ENCODE measurements at places on chromosomes 1 and 21. TPM values are rescaled to one million over a fixed set of nuclear protein-coding genes. Genes with fewer than 3 reads are reported as not detected.

The CSMD2 gene
- 0.25 TPM for polyA plus RNA-seq

The EXOSC10 gene
- polyA plus RNA-seq, result 18.6 TPM

The NBPF11 gene
- polyA plus RNA-seq, result 6.5 TPM

The CELA2A gene
- polyA plus RNA-seq, result not detected

The HJV gene
- not detected for polyA plus RNA-seq

The RXRG gene
- polyA plus RNA-seq, result 1.8 TPM

DNA sequence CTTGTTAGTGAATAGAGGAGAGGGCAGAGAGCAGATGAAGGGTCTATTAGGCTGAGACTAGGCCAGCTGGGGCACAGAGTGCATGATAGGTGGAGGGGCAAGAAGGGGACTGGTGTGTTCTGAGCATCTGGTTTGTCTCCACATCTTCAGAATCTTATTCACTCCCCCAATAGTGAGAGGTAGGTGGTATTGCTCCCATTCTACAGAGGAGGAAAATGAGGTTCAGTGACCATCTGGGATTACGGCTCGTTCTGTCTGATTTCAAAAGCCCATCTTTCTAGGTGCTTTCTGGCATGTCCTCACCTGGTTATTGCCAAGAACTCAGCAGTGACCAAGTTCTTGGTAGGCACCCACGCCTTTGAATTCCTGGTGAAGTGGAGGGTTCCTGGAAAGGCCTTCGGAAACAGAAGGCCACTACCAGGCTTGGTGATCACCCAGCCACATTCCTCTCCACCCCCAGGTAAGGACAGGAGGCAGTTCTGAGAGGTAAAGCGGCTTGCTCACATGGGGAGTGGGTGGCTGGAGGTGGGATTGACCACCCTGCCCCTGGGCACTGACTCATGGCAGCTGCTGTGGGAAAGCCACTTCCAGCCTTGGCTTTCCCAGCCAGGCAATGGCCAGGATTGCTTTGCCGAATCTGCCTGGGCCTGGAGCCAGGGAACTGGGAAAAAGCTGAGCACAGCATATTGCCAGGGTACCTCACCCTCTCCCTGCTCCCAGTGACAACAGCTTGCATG is 18.8 kb upstream of the CITED4 start:
- H3K4me3 ChIP-seq, result no peak overlapping the region
- peaks cover 20% of the 10 kb centered on the region for H3K4me1 ChIP-seq
- H3K27ac ChIP-seq, result no peak overlapping the region
- DNase-seq, result no peak
- peaks cover 6% of the 10 kb centered on the region for H3K27me3 ChIP-seq

DNA sequence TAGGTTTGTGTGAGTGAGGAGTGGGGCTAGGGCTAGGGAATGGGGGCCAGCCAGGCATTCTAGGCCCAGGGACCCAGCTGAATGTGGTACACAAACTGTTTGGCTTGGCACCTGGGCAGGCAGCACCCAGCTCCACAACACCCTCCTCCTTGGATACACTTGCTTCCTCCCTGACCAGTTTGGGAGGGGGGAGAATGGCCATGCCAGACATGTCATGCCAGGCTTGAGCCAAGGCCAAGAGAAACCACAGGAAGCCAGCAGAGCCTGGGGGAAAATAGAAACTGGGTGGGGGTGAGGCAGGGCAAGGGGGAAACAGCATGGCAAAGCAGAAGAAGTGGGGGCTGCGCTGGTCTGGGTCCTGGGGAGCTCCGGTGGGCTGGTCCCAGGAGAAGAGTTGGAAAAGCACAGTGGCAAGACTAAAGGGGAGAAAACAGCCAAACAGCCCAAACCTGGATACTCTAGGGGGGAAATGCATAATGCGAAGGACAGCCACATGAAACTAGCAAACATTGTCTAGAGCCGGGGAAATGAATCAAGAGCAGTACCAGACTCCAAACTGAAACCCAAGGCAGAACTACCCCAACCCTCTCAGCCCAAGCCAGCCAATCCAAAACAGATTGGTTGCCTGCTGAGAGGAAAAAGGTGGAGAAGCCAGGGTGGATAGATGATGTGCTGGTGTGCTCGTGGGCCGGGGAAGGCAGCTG is 47.9 kb downstream of the LGR6 start:
- no peaks in the 10 kb centered on the region for H3K36me3 ChIP-seq
- no peaks in the 10 kb centered on the region for H3K4me1 ChIP-seq
- peak; percentile 46 for DNase-seq
- no peak overlapping the region for H3K4me3 ChIP-seq
- peaks cover 16% of the 10 kb centered on the region for H3K27me3 ChIP-seq

DNA sequence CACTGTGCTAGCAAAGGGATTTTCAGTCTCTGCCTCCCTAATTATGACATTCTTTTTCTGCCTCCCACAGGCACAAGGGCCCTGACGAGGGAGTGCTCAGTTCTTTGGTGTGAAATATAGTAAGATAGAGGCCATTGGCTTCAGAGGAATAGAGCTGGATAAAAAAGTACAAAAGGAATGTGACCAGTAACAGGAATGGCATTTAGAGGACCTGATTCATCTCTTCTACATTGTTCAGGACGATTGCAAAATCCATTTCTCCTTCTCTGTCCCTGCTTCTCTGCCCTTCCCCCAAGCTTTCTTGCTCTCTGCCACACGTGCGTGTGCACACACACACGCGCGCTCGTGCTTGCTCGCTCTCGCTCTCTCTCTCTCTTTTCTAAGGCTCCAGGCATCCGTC is 668.2 kb downstream of the KIF26B start:
- H3K27me3 ChIP-seq, result no peaks in the 10 kb centered on the region
- DNase-seq, result no peak
- H3K27ac ChIP-seq, result no peak overlapping the region
- H3K4me3 ChIP-seq, result no peak overlapping the region

GRCh38 chr1:200558866-200559459 is 61.6 kb downstream of the KIF14 start:
- no peaks in the 10 kb centered on the region for H3K4me1 ChIP-seq
- no peaks in the 10 kb centered on the region for H3K36me3 ChIP-seq
- H3K4me3 ChIP-seq, result no peak overlapping the region
- H3K27me3 ChIP-seq, result no peaks in the 10 kb centered on the region
- no peak for DNase-seq

DNA sequence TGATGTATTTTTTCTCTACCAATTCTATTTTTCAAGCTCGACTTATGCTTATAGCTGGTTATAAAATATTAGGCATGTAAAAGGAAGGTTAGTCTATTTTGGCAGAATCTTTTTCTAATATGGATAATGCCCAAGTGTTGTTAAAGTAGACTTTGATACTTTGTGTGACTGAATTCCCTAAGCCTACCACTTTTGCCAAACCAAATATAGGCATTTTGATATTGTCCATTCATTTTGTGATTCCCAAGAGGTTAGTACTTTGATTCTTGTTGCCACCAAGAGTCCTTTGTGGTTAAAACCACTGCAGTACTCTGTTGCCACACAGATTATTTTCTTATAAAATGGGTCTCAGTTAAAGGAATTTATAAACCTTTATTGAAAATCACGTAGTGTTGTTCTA is 4.2 kb downstream of the WDR3 start:
- no peak for DNase-seq
- no peaks in the 10 kb centered on the region for H3K27me3 ChIP-seq
- H3K4me1 ChIP-seq, result peaks cover 21% of the 10 kb centered on the region
- no peak overlapping the region for H3K4me3 ChIP-seq

DNA sequence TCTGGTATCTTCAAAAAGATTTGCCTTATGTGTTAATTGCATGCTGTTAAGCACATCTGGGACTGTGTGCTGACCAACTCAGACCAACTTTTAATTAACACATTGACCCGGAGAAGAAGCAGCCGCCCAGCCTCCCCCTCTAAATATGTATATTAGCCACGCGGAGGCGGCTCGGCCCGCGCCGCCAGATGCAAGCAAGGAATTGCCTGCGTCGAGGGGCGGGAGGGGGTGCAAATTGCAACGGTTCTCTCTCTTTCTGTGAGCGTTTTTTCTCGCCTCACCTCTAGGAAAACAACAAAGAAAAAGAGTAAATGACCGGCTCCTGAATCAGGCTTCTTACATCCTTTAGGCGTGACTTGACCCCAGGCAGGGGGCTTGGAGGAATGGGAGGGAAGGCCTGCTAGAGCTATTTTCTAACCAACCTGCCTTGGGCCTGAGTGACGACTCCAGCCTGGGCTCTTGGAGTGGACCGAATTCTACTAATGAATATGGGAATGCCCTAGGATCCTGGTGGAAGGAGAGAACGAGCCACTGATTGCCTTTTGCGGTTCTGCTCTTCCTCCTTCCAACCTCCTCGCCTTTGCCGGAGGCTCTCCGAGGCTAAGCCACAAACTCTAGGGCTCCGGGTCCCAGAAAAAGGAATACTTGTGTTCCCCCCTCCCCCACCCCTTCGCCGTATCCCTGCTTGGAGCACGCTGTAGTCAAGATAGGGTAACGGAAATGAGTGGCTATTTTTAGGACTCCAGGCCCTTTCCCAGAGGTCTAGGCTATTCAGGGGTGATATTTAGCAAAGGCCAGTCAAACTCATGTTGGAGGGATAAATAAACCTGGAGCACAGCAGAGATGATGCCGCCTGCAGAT is 417.0 kb upstream of the ESRRG start:
- H3K36me3 ChIP-seq, result no peaks in the 10 kb centered on the region
- H3K27me3 ChIP-seq, result peaks cover 41% of the 10 kb centered on the region
- no peak overlapping the region for H3K4me3 ChIP-seq
- H3K4me1 ChIP-seq, result peaks cover 24% of the 10 kb centered on the region
- H3K27ac ChIP-seq, result no peak overlapping the region

GRCh38 chr21:40043423-40043822 is 176.2 kb downstream of the PCP4 start:
- H3K4me3 ChIP-seq, result no peak overlapping the region
- H3K27me3 ChIP-seq, result no peaks in the 10 kb centered on the region
- no peak for DNase-seq
- H3K36me3 ChIP-seq, result no peaks in the 10 kb centered on the region

GRCh38 chr1:46301808-46302640 is 1.4 kb downstream of the LRRC41 start:
- H3K36me3 ChIP-seq, result peaks cover 11% of the 10 kb centered on the region
- peak overlapping the region; percentile 98 for H3K27ac ChIP-seq
- H3K4me3 ChIP-seq, result peak overlapping the region; percentile 64
- H3K27me3 ChIP-seq, result no peaks in the 10 kb centered on the region
- no peaks in the 10 kb centered on the region for H3K4me1 ChIP-seq

- DNase-seq, result no peak
- H3K4me3 ChIP-seq, result no peak overlapping the region
- no peaks in the 10 kb centered on the region for H3K27me3 ChIP-seq
- no peak overlapping the region for H3K27ac ChIP-seq
Measured at GRCh38 chr1:17466359-17466758, 26.9 kb upstream of the RCC2 start.

GRCh38 chr1:199083680-199084079 is 444.8 kb downstream of the PTPRC start:
- no peaks in the 10 kb centered on the region for H3K27me3 ChIP-seq
- no peaks in the 10 kb centered on the region for H3K4me1 ChIP-seq
- H3K4me3 ChIP-seq, result no peak overlapping the region
- DNase-seq, result no peak
- H3K27ac ChIP-seq, result no peak overlapping the region
- H3K36me3 ChIP-seq, result no peaks in the 10 kb centered on the region

GRCh38 chr1:88399690-88400089 is 284.4 kb upstream of the PKN2 start:
- H3K27me3 ChIP-seq, result no peaks in the 10 kb centered on the region
- DNase-seq, result no peak
- H3K27ac ChIP-seq, result no peak overlapping the region
- no peaks in the 10 kb centered on the region for H3K36me3 ChIP-seq
- no peak overlapping the region for H3K4me3 ChIP-seq

GRCh38 chr1:41678111-41678878 is 193.8 kb upstream of the EDN2 start:
- H3K4me1 ChIP-seq, result peaks cover under 1% of the 10 kb centered on the region
- H3K36me3 ChIP-seq, result no peaks in the 10 kb centered on the region
- DNase-seq, result peak; percentile 87
- H3K4me3 ChIP-seq, result no peak overlapping the region
- no peak overlapping the region for H3K27ac ChIP-seq
- no peaks in the 10 kb centered on the region for H3K27me3 ChIP-seq

DNA sequence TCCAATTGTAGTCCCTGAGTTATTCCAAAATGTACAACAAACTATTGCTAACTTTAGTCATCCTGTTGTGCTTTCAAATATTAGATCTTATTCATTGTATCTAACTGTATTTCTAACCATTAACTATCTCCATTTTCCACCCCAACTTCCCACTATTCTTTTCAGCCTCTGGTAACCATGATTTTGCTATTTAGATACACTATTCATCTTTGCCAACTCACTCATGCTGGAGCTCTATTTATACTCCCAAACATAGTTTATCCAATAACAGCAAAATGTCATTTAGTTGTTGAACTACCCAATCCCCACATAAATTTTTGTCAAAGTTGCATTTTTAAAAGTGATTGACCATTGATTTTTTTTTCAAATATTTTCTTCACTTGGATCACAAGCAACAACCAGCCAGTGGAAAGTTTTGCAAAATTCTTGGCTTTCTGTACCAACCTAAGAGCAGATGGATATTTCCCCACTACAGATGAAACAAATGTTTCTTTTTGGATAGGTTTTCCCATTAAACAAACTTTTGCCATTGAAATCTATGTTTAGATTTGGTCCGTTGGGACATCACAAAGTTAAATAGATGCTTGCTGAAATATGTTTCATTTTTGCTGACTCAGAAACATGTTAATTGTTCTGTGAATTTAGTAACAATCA is 866.0 kb downstream of the LTN1 start:
- no peaks in the 10 kb centered on the region for H3K4me1 ChIP-seq
- H3K27me3 ChIP-seq, result no peaks in the 10 kb centered on the region
- DNase-seq, result no peak

- peak overlapping the region; percentile 37 for H3K27ac ChIP-seq
- H3K36me3 ChIP-seq, result no peaks in the 10 kb centered on the region
- no peak overlapping the region for H3K4me3 ChIP-seq
- H3K27me3 ChIP-seq, result no peaks in the 10 kb centered on the region
- H3K4me1 ChIP-seq, result no peaks in the 10 kb centered on the region
Measured at GRCh38 chr1:10511494-10511885, 36.7 kb downstream of the PEX14 start.

DNA sequence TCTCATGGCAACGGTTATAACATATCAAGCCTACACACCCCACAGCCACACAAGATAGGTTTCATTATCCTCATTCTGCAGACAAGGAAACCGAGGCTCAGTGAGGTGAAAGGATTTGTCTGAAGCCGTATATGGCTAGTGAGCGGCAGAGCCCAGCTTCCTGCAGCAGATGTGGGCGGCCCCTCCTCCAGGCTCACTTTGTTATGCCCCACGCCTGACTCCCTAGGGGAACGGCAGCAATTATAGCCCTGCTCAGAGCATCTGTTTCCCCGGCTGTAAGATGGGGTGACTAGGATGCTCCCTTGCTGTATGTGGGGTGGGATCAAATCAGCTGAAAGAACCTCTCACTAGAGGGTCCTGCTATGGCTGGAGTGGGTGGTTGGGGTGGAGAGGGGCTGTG is 22.1 kb downstream of the GRHL3 start:
- H3K4me1 ChIP-seq, result no peaks in the 10 kb centered on the region
- H3K4me3 ChIP-seq, result no peak overlapping the region
- DNase-seq, result no peak
- H3K27me3 ChIP-seq, result no peaks in the 10 kb centered on the region
- no peak overlapping the region for H3K27ac ChIP-seq

GRCh38 chr1:49465486-49466185 is 558.1 kb downstream of the AGBL4 start:
- H3K27me3 ChIP-seq, result no peaks in the 10 kb centered on the region
- no peaks in the 10 kb centered on the region for H3K4me1 ChIP-seq
- H3K36me3 ChIP-seq, result no peaks in the 10 kb centered on the region
- H3K4me3 ChIP-seq, result no peak overlapping the region
- no peak overlapping the region for H3K27ac ChIP-seq
